ENCODE measurements at places on chromosomes 6 and 20.

GRCh38 chr6:106158816-106159215, 72.7 kb downstream of the PRDM1 start:
- DNase-seq: no peak

DNA sequence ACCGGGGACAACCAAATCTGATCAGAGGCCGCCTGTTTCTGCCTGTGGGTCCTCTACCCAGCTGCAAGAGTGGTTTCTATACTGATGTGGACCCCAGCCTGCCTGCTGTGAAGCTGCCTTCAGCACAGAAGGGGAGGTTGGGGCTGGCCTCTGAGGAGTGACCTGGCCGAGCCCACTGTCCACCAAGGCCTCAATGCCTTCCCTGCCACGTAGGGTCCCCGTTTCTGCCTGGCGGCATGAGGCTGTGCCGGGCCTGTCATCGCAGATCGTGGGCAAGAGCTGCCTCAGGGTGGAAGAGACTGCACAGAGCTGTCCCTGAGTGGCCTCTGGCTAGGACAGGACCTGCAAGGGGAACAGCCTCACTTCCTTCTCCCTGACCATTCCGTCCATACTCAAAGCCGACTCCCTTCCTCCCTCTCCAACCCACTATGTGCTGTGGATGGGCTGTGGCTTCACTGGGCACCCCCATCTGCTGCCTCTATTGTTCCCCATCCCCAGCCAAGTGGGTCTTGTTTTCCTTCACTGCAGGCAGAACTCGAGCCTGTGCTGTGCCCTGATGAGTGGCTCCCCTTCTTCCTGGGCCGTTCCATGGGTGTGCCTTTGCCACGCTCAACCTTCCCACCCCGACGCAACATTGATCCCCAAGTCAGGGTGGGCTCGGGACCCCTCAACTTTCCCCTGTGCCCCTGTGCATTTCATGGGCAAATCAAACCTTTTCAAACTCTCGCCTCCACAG, 60.3 kb downstream of the ERMARD start:
- no peak for DNase-seq

DNA sequence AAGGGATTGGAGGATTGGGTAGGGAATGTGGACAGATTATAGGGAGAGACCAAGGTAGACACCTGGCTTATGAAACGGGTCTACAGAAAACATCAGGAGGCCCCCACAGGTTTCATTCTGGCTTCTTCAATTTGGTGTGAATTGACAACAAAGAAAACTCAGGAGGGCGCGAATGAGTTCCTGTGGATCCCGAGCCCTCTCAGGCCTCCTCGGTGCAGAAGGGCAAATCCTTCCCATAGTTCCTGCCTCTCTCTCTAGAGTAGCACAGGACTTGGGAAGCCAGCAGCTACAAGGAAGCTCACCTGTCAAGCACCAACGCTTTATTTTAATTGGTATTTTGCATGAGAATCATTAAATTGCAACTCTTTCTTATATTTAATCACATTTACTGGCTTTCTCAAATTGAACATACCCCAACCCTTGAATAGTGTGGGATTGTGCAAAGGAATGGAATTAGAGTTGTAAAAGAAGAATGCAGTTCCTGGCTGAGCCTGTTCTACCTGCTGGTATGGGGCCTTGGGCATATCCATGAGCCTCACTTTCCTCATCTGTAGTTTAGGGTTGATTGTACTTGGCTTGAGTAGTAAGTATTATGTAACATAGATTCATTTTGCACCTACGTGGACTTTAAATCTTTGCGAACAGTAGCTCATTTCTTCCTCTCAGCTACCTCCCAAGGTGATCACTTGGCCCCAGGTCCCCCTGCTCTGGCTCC, 56.4 kb upstream of the PHACTR2 start:
- no peak for DNase-seq

GRCh38 chr20:44028868-44029847, 114.5 kb downstream of the TOX2 start:
- no peak for DNase-seq

DNA sequence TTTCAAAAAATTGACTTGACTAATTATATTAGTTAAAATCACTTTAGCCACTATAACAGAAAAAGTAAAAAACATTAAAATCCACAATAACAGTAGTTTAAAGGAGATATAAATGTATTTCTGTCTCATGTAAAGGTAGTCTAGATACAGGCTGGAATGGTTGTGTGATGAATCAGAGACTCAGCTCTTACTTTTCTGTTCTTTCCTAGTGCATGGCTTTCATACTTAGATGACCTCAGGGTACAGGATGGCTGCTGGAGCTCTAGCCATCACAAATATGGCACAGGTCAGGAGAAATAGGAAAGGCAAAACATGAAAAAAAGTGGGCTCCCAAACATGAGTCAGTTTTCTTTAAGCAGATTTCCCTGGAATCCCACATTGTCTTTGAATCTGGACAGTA, 157.7 kb upstream of the FLRT3 start:
- no peak for DNase-seq

Measured in CD8-positive, alpha-beta memory T cell (primary cell).